ENCODE measurements at places on chromosomes 13 and 19.

DNA sequence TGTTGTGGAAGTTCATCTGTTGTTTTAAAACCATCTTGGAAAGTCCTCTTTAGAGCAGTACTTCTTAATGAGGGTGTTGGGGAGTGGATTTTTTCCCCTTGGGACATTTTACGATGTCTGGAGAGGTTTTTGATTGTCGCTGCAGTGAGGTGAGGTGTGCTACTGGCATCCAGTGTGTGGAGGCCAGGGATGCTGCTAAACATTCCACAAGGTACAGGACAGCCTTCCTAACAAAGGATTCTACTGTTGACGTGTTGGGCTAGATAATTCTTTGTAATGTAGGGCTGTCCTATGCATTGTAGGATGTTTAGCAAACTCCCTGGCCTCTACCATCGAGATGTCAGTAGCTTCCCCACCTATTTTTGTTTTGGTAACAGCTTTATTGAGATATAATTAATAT lies 33.3 kb downstream of the NAA16 start:
- no peak for DNase-seq

DNA sequence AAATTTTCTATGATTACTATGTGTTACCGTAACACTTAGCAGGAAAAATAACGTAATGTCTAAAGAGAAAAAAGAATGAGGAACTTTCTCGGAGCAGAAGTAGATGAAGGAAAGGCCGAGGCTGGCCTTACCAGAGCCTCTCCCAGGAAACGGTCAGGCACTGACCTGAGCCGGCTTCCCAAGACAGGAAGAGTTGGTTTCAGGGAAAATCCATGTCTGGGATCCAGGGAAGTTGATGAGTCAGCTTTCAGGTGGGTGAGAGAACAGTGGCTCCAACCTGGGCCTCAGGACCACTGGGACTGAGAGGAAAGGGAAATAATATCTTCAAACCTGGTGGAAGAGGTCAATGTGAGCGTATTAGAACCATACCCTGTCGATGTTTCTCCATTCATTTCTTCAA lies 93.3 kb upstream of the UBL3 start:
- no peak for DNase-seq

DNA sequence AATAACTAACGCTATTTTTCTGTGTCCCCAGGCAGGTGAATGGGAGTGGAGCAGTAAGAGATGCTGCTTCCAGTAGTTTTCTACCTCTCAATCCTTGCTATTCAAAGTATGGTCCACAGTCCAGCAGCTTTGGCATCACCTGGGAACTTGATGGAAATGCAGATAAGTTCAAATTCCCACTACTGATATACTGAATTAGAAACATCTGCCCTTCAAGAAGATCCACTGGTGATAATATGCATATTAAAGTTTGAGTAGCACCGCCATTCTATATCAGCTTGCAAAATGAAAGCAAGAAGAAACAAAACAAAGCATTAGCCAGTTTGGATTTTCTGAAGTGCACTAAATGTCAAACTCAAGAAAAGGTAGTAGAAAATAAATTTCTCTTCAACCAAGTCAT lies 906.2 kb upstream of the PCDH20 start:
- DNase-seq: no peak

- no peak for DNase-seq
These were observed 1052.8 kb upstream of the SPRY2 start for GRCh38 chr13:81393721-81394120.

GRCh38 chr13:22455036-22455435 lies 725.7 kb upstream of the SGCG start:
- DNase-seq: no peak

GRCh38 chr13:99311748-99312492 lies 4.7 kb upstream of the GPR183 start:
- no peak for DNase-seq

GRCh38 chr13:112325142-112325808 lies 50.9 kb upstream of the SPACA7 start:
- no peak for DNase-seq

GRCh38 chr13:102138635-102139190 lies 263.1 kb downstream of the FGF14 start:
- DNase-seq: peak; percentile 4

DNA sequence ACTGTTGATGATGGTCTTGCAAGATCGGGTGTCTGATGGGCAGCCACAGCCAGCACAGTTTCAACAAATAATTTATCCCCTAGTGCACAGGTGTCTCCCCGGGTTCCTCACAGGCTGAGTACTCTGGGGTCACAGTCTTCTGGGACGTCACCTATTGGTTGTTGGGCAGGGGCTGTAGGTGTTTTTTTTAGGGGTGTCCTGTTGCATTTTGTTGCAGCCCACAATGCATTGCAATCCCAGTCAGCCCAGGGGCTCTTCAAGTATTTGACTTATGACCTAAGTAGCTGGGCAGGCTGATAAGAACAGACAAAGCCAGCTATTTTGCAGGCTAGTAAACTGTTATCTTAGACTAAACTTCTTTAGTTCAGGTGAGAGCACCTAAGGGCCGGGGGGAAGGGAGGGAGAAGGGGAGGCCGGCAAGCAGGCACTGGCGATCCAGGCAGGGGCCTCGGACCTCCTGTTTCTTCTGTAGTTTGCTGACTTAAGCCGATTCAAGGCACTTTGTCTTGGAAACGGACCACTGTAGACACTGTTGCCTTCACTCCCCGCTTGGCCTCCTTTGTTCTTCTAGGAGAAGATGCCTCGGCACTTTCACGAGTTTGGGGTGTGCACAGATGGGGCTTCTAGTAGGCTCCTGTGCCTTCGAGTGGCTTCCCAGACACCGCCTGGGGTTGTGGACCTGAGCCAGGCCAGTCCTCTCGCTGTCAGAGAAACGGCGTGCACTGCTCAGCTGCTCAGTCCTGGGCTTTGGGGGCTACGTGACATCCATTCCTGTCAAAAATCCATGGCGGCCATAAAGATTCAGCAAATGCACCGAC lies 33.9 kb upstream of the GRTP1 start:
- no peak for DNase-seq

DNA sequence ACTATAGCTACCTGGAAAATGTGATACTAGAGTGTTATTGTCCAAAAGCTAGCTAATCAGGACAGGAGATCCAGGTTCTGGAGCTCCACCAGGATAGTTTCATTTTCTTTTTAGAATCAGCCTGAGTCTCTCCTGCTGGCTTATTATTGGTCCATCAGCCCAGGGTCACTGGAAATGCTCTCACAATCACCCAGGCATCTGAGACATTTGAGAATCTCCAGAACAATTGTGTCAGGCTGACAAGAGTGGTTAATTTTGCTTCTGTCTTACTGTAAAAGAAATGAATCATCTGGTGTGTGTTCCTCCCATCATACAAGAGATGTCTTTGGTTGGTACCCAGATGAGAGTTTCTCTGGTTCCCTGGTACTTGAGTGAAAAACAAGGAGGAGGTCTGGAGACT lies 43.6 kb upstream of the ZNF681 start:
- DNase-seq: no peak

GRCh38 chr13:85693889-85694511 lies 105.2 kb downstream of the SLITRK6 start:
- no peak for DNase-seq

- no peak for DNase-seq
These were observed 6.9 kb upstream of the MEF2B start for GRCh38 chr19:19176950-19177349.

- no peak for DNase-seq
These were observed 33.0 kb downstream of the GPC6 start for GRCh38 chr13:93259527-93260080.

GRCh38 chr13:31240921-31241320 lies 41.1 kb downstream of the B3GLCT start:
- no peak for DNase-seq

GRCh38 chr13:106533943-106534638 lies 1.4 kb downstream of the EFNB2 start:
- no peak for DNase-seq

GRCh38 chr19:8445488-8446001 lies 770 bp downstream of the HNRNPM start:
- no peak for DNase-seq

- peak; percentile 96 for DNase-seq
These were observed at the start of gene MVB12A for GRCh38 chr19:17419621-17420474. MVB12A (plus strand) TSS chr19:17420047; CDS start chr19:17420136, 89 bp downstream.

GRCh38 chr19:11995174-11995573 lies 30.3 kb downstream of the ZNF763 start:
- peak; percentile 24 for DNase-seq

- no peak for DNase-seq
These were observed 855.7 kb downstream of the SLITRK5 start for GRCh38 chr13:88526853-88527215.

DNA sequence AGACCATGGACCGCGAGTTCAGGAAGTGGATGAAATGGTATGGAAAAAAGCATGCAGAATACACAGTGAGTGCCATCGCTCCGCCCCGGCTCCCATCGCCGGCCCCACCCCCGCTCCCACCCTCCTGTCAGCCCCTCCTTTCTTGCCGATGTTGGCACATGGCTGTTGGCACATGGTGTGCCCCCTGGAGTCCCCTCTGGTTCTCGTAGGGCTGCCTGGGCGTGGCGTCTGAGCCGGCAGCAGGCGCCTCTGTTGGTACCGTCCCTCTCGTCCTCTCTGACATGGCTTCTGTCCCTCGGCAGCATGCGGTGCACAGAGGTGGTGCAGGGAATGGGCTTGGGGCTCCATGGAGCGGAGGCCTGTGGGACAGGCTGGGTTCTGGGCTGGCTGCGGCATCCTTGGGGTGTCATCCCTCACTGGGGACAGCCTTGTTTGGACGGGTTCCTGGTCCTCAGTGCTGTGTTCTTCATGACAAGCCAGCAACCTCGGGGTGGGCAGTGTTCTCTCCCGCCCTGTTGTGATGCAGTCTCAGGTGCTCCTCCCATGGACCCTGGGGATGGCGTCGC lies 30.9 kb downstream of the DOT1L start:
- DNase-seq: no peak

GRCh38 chr13:69477451-69477850 lies 630.2 kb upstream of the ATXN8OS start:
- no peak for DNase-seq
